ENCODE measurements at places on chromosomes 2 and 18. TPM values are rescaled to one million over a fixed set of nuclear protein-coding genes. Genes with fewer than 3 reads are reported as not detected.

The CNGA3 gene
- 6.3 TPM for total RNA-seq

The GAL3ST2 gene
- 1.3 TPM for total RNA-seq

The MERTK gene
- 5.9 TPM for total RNA-seq

The ANXA4 gene
- total RNA-seq: 6.6 TPM

The TAF1B gene
- 58.5 TPM for total RNA-seq

Measured in parietal lobe (tissue), 2 donors.